Kidney capillary endothelial cell (primary cell): ENCODE measurements at places on chromosomes 11 and 22.
A peak's percentile ranks its signal among the peaks of the same experiment; 100 is the strongest.

- DNase-seq = no peak
Measured at GRCh38 chr22:38153821-38154562, 27.6 kb downstream of the PLA2G6 start.

- DNase-seq = no peak
Measured at GRCh38 chr11:69773626-69774353, 1.4 kb downstream of the FGF4 start.

GRCh38 chr22:32843300-32843699 lies 41.8 kb downstream of the TIMP3 start:
- DNase-seq = no peak

- DNase-seq = no peak
Measured at GRCh38 chr22:17475318-17476230, 87.7 kb upstream of the SLC25A18 start.

DNA sequence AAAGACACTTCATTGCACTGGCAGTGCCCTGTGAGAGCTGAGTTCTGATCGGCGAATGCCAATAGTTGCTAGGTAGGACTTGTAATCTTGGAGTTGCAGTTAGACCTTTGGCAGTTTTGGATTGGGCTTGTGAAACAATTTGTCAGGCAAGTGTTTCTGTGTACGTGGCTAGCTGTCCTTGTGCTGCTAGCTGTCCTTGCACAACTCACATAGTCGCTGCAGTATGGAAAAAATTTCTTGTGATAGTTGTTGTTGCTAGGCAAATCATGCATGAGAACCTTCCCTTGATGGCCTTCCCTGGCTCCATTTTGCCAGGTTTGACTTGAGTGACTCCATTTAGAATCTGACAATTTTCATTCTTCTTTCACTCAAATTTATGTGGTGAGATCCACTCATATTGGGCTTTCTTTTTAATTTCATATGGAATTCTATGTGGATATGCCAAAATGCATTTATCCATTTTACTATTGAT lies 140.7 kb downstream of the APIP start:
- DNase-seq = no peak

DNA sequence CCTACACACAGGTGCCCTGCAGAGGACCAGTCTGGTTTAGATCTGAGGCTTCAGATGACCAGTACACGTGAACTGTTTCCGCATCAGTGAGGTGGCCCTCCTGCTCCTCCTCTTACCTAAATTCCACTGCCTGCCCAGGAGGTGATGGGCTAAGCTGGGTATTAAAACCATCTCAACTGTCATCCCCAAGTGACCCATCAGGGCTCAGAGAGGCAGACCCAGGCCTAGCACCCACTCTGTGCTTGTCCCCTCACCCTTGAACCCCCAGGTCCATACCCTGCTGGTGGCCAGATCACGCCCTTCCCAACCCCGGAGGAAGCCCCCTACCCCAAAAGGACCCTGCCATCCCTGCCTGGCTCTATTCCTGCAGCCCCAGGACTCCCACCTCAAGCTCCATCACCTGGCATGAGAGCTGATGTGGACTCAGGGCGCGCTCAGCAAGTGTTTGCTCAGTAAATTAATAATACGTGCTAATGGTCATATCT lies 21.3 kb downstream of the RSPH14 start:
- no peak for DNase-seq

DNA sequence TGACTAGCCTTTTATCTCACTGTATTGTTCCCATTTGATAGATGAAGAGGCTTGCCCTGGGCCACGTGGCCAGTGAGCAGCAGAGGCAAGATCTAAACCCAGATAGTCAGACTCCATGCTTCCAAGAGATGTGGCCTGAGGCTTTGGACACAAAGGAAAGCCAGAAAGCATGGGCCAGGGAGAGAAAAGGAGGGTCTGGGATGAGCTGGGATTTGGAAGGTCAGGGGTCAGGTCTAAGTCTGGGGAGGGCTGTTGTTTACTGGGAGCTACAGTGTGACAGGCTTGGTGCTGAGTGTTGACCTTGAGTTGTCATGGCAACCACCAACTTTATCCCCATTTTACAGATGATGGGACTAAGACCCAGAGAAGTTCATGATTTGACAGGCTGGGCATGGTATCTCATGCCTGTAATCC lies 2.1 kb downstream of the SLC35E4 start:
- DNase-seq = no peak

DNA sequence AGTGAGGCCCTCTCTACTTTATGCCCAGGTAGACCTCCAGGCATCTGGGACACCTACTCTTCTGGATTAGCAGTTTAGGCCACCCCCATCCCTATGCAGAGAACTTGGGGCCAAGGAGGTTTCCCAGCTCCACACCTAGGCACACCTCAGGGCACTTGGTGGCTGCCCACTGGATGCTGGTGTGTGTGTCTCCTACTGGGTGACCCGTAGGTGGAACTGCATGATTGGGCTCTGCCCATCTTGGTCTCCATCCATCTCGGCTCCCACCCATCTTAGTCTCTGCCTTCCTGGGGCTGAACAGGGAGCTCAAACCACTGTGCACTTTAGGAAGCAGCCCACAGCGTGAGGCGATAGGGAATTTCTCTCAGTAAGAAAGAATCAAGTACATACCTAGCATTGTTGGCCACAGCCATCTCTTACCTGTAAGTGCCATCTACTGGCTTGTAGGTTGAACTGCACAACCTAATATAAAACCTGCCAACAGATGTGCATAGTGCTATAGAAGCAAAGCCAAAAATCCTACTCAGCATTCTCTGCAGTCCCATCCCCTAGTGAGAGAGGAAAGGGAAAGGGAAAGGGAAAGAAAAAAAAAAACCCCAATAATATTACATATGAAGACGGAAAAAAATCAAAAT lies 61.6 kb upstream of the PTPN5 start:
- DNase-seq = peak; percentile 21

DNA sequence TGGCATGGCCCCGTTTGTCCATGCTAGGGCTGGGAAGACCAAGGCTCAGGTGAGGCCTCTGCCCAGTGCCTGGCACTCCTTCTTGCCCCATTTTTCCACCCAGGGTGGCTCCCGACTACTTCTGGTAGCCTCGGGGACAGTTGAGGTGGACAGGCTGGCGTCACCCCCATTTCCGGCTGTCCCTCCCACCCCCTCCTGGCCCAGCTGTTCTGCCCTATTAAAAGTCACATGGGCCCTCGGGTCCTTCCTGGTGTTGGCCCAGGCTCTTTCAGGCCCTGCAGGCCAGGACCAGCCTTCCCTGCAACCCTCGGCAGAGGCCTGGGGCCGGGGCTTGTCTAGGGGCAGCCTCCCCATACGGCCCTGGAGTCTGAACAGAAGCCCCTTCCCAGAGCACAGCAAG lies 9.5 kb downstream of the CD81 start:
- DNase-seq = no peak

DNA sequence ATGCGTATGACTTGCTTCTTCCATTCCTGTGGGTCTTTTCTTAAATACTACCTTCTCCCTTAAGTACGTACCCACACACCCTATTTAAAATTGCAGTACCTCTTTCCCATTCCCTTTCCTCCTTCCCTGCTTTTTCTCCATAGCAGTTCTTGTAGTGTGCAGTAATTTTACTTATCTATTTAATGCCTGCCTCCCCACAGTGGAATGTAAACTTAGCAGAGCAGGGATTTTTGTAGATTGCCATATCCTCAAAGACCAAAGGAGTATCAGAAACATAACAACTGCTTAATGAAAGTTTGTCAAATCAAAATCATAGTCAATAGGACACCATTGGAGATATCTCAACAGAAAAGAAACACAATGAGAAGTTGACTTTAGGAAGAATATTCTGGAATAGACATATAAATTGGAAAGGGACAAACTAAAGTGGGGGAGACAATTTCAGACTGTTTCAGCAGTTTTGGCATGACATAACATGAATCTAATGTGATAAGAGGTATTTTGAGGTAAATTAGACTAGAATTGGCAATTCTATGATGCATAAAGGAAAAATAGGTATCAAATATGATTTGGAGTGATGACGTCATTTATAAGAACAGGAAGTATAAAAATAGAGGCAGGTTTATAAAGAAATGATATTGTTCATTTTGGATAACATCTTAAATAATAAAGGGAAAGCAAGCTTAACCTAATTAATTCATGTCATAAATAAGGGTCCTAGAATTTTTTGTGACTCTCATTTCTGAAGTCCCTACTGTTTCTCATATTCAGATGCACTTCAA lies 188.4 kb downstream of the SOX6 start:
- no peak for DNase-seq

- no peak for DNase-seq
Measured at GRCh38 chr11:126378763-126379162, 23.3 kb downstream of the ST3GAL4 start.

DNA sequence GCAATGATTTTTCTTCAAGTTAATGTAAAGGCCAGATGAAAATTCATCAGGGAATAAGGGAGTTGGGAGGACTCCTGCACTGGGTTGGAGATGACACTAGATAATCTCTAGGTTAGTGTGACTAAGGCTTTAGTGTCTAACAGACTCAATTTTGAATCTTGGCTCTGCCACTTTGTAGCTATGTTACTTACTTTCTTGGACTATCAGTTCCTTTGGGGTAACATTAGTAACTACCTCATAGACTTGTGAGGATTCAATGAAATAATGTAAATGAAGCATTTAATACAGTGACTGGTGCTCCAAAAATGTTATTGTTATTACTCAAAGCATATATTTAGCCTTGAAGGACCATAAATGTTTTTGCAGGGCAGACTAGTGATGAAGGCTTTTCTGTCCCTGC lies 9.6 kb upstream of the CCDC89 start:
- no peak for DNase-seq

- DNase-seq = no peak
Measured at GRCh38 chr11:109972181-109972715, 120.9 kb upstream of the ZC3H12C start.

GRCh38 chr11:68468217-68468828 lies 7.8 kb downstream of the PPP6R3 start:
- DNase-seq = no peak

DNA sequence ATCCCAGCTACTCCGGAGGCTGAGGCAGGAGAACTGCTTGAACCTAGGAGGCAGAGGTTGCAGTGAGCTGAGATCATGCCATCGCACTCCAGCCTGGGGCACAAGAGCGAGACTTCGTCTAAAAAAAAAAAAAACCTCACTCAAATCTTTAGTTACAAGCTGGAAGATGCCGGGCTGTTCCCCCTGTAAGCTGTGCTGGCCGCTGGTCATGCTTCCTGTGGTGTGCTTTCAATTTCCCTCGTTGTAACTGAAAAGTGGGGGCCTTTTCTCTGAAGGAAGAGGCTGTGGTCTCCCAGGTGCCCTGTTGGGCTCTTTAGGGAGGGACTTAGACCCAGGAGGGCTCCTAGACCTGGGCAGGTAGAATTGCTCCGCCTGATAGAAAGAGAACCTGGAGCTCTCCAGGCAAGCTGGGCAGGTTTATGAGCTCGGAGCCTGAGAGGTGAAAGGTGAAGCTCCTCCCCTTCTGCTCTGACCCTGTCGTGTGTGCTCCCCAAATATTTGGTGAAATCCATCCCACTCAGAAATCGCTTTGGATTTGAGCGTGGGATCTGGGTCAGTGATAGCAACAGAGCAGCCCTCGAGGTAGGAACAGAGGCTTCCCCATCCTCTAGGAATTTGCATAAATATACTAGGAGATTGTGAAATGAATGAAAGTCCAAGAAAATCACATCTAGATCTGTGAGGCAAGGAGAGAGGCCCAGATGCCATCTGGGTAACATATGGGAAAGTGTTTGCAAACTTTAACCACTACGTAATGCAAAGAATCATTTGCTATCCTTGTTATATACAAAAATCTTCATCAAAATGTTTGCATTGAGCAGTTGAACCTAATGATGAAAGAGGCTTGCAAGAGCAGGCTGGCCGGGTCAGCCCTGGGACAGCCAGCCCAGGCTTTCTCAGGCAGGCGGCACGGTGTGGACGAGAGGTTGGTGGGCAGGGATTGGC lies 154.3 kb downstream of the FBXO7 start:
- DNase-seq = no peak

GRCh38 chr11:121421149-121421901 lies 30.8 kb upstream of the SORL1 start:
- no peak for DNase-seq

DNA sequence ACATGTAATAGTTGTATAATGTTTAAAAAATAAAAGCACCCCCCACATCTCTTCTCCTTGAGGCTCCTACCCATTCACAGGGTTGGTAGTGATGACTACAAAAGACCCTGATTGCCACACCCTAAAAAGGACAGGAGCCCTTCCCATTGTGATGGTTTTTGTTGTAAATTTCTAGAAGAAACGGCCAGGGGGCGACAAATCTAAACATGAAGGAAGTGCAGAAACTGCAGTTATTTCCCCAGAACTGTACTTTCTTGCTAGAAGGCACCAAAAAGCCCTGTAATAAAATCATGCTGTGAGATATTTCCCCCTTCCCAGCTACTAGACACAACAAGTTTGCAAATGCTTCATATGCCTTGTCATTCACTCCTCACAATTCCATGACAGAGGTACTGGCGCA lies 10.8 kb downstream of the PRR5L start:
- DNase-seq = peak; percentile 37

DNA sequence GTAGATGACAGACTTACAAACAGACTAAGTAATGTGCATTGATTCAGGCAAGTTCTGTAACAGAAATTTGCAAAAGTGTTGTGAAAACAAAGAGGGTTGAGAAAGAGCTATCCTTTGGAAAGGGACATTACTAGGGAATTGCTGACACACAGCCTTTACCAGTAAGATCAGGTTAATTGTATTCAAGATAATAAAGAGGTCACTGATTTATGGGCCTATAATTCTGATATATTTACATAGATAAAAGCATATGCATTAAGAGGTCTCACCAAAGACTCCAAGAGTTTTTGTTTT lies 138.7 kb downstream of the MAML2 start:
- DNase-seq = no peak

DNA sequence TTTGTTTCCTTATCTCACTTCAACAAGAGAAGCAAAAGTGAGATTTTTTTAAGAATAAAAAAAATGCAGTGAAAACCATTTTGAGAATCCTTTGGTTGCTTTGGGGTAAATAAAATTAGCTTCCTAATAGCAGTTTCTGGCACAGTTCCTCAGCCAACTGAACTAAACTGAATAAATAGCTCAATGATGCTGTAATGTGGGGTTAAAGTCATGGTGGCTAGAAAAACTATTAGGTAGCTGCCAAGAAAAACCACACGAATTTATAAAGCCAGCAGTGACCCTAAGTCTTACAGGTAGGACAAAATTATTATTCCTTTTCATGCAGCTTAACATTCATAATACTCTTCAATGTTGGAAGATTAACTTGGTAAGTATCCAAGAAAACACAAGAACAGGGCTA lies 142.4 kb downstream of the APIP start:
- DNase-seq = no peak

- no peak for DNase-seq
Measured at GRCh38 chr11:22769081-22769480, 60.5 kb downstream of the SVIP start.

DNA sequence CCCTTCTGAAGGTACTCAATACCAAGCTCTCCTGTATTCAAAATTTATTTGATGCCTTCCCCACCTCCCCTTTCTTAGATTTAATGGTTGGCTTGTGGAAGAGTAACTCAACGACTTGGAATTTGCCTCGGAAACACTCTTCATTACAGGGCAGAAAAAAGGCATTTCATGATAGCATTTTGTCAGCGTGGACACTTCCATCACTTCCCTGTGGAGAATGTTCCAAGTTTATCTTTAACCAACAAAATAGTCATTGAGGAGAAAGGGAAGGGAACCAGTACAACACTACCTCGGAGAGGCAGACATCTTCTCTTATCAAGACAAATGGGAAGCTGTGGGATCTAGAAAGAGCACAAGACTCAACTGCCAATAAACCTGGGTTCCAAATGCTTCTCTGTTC lies 177.2 kb upstream of the MTMR2 start:
- DNase-seq = no peak
